ENCODE measurements at places on chromosomes 4 and X. TPM values are rescaled to one million over a fixed set of nuclear protein-coding genes. Genes with fewer than 3 reads are reported as not detected.

The NEIL3 gene
- 14.7 TPM for total RNA-seq

GRCh38 chr4:5956285-5957021, 61.8 kb downstream of the C4orf50 start:
- no peak for DNase-seq
- H3K27me3 ChIP-seq: peaks cover 5% of the 10 kb centered on the region
- no peaks in the 10 kb centered on the region for H3K36me3 ChIP-seq
- no peak overlapping the region for H3K27ac ChIP-seq

The EPHA5 gene
- not detected for total RNA-seq

- DNase-seq: peak; percentile 17
- no peaks in the 10 kb centered on the region for H3K36me3 ChIP-seq
- H3K27me3 ChIP-seq: peaks cover 24% of the 10 kb centered on the region
- H3K4me3 ChIP-seq: no peak overlapping the region
These were observed 12.4 kb downstream of the EPGN start for GRCh38 chr4:74320559-74321118.

GRCh38 chrX:3777416-3777815, 64.0 kb upstream of the PRKX start:
- H3K27ac ChIP-seq: no peak overlapping the region
- DNase-seq: no peak
- no peaks in the 10 kb centered on the region for H3K27me3 ChIP-seq
- no peaks in the 10 kb centered on the region for H3K36me3 ChIP-seq
- no peak overlapping the region for H3K4me3 ChIP-seq

The DOCK11 gene
- 44.7 TPM for total RNA-seq

- DNase-seq: no peak
- H3K4me1 ChIP-seq: no peaks in the 10 kb centered on the region
- H3K4me3 ChIP-seq: no peak overlapping the region
- no peaks in the 10 kb centered on the region for H3K36me3 ChIP-seq
- no peak overlapping the region for H3K27ac ChIP-seq
These were observed 131.2 kb upstream of the HCCS start for GRCh38 chrX:10979956-10980355.

DNA sequence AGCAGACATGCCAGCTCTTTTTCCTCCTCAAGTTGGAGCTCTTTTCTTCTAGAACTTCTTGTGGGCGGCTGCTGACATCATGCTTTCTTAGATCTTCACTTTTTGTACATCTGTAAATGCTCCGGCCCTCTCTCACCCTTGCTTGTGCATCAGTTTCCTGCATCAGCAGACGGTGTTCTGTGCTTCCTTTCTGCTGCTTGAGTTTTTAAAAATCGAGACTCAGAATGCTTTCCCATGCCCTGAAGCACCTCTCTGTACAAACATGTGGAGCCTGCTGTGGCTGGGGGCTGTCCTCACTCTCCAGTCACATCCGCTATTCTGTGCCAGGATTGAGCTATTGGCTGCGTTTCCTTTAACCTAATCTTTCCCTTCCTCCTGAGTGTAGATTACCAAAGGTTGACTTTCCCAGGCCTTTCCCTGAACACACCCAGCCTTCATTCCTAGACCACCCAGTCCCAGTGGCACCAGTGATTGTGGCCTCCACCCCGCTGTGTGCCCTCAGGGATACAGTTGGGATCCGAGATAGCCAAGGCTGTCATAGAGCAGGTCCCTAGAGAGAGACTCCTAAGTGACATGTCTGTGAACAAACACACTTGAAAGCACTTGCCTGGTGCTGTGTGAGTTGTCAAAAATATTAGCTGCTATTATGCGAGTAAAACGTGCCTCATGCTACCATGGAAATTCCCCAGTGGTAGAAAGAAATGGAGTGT, 41.9 kb downstream of the TNIP2 start:
- peaks cover 20% of the 10 kb centered on the region for H3K36me3 ChIP-seq
- peak; percentile 26 for DNase-seq
- H3K4me3 ChIP-seq: peak overlapping the region; percentile 30
- peaks cover 22% of the 10 kb centered on the region for H3K4me1 ChIP-seq
- H3K27me3 ChIP-seq: no peaks in the 10 kb centered on the region

The PFKFB1 gene
- total RNA-seq: 0.86 TPM

- H3K27me3 ChIP-seq: no peaks in the 10 kb centered on the region
- no peaks in the 10 kb centered on the region for H3K36me3 ChIP-seq
- H3K4me1 ChIP-seq: no peaks in the 10 kb centered on the region
- no peak for DNase-seq
These were observed 592.0 kb downstream of the IQCM start for GRCh38 chr4:149223659-149224058.

GRCh38 chr4:139639654-139640053, 26.0 kb upstream of the MGST2 start:
- no peaks in the 10 kb centered on the region for H3K27me3 ChIP-seq
- no peaks in the 10 kb centered on the region for H3K4me1 ChIP-seq
- no peak overlapping the region for H3K27ac ChIP-seq
- DNase-seq: no peak

DNA sequence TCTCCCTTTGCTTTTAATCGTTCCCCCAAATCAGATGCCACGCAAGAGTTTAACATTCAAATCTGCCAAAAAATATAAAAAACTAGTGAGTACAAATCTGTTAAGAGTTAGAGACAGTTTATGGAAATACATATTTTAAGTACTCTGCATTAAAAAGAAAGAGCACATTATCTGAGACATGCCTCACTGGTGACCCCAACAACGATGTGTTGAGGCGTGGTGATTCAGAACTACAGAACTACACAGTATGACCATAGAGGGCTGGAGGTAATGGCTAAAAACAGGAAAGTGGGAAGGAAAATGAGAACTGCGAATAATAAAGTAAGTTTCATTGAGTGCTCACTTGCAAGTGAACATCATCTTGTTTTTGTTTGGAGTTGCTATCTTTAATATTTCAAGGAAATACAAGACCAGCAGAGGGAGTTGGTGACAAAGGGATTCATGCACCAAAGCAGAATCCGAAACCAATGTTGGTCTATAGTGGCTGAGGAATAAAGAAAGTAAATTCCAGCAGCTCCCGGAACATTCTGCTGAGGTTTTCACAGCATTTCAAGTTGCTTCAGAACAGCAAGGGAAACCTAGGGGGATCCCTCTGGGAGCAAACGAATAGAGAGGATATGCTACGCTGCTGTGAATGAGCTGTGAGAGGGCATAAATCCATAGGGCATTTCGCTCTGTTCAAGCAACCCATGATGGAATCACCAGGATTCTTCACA, 92.2 kb downstream of the DCHS2 start:
- DNase-seq: no peak
- peaks cover 12% of the 10 kb centered on the region for H3K27me3 ChIP-seq
- H3K27ac ChIP-seq: no peak overlapping the region
- no peaks in the 10 kb centered on the region for H3K36me3 ChIP-seq

The CYBB gene
- 0.50 TPM for total RNA-seq

- no peaks in the 10 kb centered on the region for H3K27me3 ChIP-seq
- H3K4me3 ChIP-seq: no peak overlapping the region
- no peak overlapping the region for H3K27ac ChIP-seq
- no peak for DNase-seq
- no peaks in the 10 kb centered on the region for H3K36me3 ChIP-seq
- no peaks in the 10 kb centered on the region for H3K4me1 ChIP-seq
These were observed 116.8 kb downstream of the TENT5D start for GRCh38 chrX:80537096-80537495.

- DNase-seq: no peak
- no peak overlapping the region for H3K4me3 ChIP-seq
- H3K27me3 ChIP-seq: peaks cover 9% of the 10 kb centered on the region
- H3K4me1 ChIP-seq: no peaks in the 10 kb centered on the region
These were observed 24.7 kb upstream of the HERC3 start for GRCh38 chr4:88567591-88567990.

DNA sequence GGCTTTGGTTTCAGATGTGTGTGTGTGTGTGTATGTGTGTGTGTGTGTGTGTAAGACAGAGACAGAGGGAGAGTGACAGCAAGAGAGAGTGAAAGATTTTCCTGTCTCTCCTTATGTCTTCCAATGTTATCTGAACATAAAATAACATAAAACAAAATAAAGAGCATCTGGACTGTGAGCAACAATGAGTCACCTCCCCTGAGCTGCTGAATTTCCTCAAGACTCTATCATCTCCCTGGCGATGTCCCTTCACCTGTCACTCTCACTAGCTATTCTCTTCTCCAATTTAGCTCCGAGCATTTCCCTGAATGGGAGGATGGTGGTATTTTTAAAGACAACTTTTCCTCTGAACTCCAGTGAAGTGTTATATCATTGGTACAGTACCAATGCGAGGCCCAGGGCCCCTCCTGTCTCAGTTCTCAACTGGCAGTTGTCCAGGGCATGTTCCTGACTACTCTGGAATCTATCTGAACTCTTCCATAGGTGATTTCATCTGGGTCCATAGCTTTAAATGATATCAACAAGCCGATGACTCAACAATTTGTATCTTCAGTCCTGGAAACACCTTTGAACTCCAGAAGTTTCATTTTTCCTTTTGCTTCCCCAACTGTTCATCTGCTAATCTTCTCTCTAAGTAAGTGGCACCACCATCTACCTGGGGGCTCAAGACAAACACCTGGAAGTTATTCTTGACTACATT, 195.0 kb upstream of the CLNK start:
- H3K36me3 ChIP-seq: no peaks in the 10 kb centered on the region

The GUCY1B1 gene
- 0.20 TPM for total RNA-seq

DNA sequence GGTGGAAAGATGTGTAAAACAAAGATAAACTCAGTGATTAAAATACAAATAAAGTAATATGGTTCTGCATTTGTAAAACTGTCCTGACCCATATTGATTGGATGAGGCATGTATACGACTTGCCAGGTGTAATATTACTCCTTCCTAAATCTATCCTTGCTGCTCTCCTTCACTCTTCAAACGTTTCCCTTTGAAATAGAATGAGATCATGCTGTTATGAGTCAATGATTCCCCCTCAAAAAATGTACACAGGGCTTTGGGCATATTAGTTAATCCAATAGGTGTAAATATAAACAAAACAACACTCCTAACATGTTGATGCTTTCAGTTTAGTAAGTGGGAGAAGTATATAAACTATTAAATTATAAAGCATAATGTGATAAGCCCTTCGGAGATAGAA, 117.4 kb upstream of the GPM6A start:
- DNase-seq: no peak
- H3K4me1 ChIP-seq: no peaks in the 10 kb centered on the region
- H3K27me3 ChIP-seq: no peaks in the 10 kb centered on the region
- no peak overlapping the region for H3K27ac ChIP-seq

- H3K4me1 ChIP-seq: peaks cover 4% of the 10 kb centered on the region
- no peaks in the 10 kb centered on the region for H3K27me3 ChIP-seq
- no peak overlapping the region for H3K4me3 ChIP-seq
- H3K36me3 ChIP-seq: peaks cover 18% of the 10 kb centered on the region
- H3K27ac ChIP-seq: no peak overlapping the region
These were observed 43.1 kb upstream of the FHDC1 start for GRCh38 chr4:152892974-152893373.

GRCh38 chr4:185033950-185034349, 15.7 kb downstream of the HELT start:
- no peaks in the 10 kb centered on the region for H3K4me1 ChIP-seq
- no peak overlapping the region for H3K27ac ChIP-seq
- no peak for DNase-seq
- peaks cover 28% of the 10 kb centered on the region for H3K27me3 ChIP-seq
- no peaks in the 10 kb centered on the region for H3K36me3 ChIP-seq

DNA sequence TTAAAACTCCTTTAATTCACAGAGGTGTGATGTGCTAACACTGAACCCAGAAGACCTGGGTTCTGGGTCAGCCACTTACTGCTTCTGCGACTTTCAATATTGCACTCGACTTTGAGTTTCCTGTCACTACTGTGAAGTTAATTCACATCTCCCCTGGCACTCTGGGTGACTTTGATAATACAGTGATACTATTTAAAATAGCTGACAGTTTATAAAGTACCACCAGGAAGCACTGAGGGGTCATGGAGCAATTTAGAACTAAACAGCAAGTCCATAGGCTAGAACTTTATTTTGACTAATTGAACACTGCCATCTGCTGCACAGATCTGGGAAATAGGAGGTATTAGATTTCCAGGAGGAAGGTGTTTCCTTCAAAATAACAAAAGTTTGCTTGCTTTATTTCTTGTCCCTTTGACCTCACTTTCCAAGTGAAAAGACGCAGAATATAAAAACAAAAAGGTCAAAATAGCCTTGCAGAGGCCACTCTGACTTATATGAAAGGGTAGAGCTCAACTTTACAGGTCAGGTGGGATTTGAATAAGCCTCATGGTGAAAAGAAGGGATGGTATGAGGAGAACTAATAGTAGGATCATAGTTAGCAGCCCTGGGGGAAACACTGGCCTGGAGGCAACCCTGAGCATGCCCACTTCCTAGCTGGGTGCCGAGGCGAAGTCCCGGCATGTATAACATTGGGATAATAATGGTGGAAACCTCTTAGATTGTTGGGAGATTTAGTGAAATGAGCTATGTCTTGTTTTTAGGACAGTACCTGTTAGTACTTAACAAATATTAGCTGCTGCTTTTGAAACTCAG, 53.4 kb downstream of the ZNF518B start:
- no peak overlapping the region for H3K27ac ChIP-seq
- H3K4me3 ChIP-seq: no peak overlapping the region
- no peaks in the 10 kb centered on the region for H3K4me1 ChIP-seq
- no peak for DNase-seq

The PRKG2 gene
- 0.58 TPM for total RNA-seq

- DNase-seq: no peak
- no peaks in the 10 kb centered on the region for H3K4me1 ChIP-seq
- H3K4me3 ChIP-seq: no peak overlapping the region
- H3K36me3 ChIP-seq: no peaks in the 10 kb centered on the region
- H3K27me3 ChIP-seq: peaks cover 4% of the 10 kb centered on the region
These were observed 145.5 kb upstream of the PDHA2 start for GRCh38 chr4:95694411-95694810.

DNA sequence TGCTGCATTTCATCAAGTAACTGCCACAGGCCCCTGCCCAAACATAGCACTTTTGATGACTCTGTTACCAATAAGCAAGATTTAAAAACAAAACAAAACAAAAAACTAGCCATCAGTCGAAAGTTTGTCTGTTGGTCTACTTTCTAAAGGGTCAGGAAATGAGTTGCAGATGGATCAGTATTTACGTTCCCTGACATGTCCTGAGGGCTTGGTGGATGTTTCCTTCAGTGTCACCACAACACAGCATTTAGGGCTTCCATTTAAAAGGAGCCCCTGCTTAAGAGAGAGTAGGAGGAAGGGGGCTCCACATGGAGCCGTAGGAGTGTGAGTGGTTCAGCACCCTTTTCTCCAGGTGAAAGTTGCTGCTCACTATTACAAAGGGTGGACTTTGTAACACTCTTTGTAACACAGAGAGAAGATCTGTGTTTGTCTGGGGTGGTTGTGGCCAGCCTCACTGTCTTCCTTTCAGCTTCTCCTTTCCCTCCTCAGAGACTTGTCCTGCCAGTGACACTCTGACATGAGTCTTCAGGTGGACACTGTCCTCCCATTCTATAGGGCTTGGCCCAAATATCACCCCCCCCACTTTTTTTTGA, 167.5 kb upstream of the PDE5A start:
- H3K36me3 ChIP-seq: no peaks in the 10 kb centered on the region
- no peak overlapping the region for H3K27ac ChIP-seq
- no peak for DNase-seq
- H3K4me1 ChIP-seq: no peaks in the 10 kb centered on the region
- peaks cover 3% of the 10 kb centered on the region for H3K27me3 ChIP-seq

The VCX gene
- not detected for total RNA-seq

The ENPEP gene
- not detected for total RNA-seq

Data from activated naive CD8-positive, alpha-beta T cell treated with anti-CD3 and anti-CD28 coated beads for 36 hours (primary cell).